Urinary bladder (tissue), 4 donors: ENCODE measurements at places on chromosomes 1 and 21.

GRCh38 chr1:23527366-23527765 is 3.7 kb downstream of the E2F2 start:
- DNase-seq = no peak

DNA sequence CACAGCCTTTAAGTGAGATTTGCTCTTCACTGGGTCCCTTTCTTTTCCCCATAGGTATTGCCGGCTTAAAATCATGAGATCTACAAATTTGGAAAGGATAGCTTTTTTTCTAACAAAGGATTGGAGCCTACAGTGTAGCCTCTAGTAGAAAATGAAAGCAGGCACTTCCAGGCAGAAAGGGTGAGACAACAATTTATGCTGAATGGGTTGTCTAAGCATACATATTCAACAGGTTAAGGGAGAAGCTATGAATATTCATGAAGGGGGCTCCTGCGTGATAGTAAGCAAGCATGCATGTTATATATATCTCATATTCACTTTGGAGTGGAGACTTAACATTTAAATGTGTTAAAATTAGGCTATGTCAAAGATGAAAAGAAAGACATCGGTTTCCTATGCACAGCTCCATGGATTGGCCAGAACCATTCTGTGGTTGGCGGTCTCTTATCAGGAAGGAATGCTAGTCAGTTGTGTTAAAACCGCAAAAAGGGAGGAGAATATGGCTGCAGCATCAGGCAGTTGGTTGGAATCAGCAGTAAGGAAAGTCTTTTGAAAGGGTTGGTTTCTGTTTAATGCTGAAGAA is 66.0 kb downstream of the VCAM1 start:
- DNase-seq = no peak

DNA sequence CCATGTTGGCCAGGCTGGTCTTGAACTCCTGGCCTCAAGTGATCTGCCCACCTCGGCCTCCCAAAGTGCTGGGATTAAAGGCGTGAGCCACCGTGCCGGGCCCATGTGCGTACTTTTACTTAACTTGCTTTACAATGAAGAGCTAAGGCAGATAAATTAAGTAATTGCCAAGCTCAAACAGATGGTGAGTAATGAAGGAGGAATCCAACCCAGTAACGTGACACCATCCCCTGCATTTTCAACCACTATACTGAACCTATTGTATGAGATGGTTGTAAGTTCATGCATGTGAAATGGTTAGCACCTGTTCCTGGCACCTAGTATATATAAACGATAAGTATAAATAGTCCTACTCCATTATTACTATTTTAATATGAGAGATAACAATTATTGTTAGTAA is 588.0 kb upstream of the BEND5 start:
- no peak for DNase-seq

GRCh38 chr1:112264553-112264952 is 131.5 kb upstream of the CTTNBP2NL start:
- peak; percentile 61 for DNase-seq
